Islet precursor cell (in vitro differentiated cells): ENCODE measurements at places on chromosomes 2 and 18.

GRCh38 chr2:239139101-239139500 is 261.7 kb downstream of the HDAC4 start:
- no peak for DNase-seq

DNA sequence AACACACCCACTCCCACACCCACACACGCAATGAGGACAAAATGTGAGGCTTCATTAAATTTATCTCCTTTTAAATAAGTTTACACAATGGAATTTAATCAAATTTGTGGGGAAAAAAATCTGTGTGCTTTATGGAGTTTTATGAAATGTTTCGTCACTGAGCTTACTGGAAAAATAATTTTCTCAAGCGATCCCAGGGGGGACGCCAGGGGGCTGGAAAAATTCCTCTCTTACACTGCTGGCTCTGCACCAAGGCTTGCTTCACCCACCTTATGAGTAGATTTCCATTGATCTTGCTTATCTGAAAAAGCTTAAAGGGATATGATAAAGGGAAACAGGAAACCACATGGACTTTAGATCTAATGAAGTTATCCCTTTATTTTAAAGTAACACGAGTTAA is 95.5 kb downstream of the CABYR start:
- DNase-seq, result no peak

DNA sequence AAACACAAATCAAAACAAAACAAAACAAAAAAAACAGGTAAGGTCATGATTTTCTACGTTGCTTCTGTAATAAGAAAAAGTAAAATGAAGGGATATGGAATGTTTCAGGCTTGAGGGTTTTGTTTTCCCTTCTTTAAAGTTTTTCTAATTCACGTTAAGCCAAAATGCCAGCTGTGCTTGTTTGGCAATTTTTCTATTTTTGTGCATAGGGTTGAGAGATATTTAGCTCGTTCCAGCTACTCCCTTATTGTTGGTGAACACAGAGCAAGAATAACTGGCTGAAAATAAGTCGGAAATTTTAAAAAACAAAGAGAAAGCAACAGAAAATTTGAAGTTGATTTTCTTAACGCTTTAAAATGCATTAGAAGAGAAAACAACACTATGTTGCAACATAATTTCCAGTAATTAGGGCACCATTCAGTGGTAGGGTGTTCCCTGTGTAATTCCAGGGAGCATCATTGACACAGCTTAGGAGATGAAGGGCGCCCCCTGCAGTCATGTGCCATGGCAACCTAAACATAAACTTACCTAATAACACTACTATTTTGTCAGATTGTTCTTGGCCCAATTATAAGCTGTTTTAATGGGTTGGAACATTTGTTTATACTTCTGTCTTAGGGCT is 99.5 kb downstream of the DTNA start:
- DNase-seq, result no peak

- no peak for DNase-seq
These were observed 185.5 kb upstream of the ZSWIM2 start for GRCh38 chr2:187034434-187034833.

GRCh38 chr2:23520256-23520655 is 135.3 kb downstream of the KLHL29 start:
- peak; percentile 90 for DNase-seq

DNA sequence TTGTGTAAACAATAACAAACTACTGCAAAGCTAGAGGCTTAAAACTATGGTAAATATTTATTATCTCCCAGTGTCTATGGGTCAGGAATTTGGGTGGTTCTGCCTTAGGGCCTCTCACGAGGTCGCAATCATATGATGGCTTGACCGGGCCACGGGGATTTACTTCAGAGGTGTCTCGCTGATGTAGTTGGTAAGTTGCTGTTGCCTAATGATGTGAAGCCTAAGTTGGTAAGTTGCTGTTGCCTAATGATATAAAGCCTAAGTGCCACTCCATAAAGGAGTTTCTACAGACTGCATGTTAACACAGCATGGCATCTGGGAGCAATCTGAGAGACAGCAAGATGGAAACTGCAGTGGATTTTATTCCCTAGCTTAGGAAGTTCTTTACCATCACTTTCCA is 35.8 kb downstream of the FMNL2 start:
- DNase-seq, result no peak

- no peak for DNase-seq
These were observed 600.0 kb downstream of the SLC4A3 start for GRCh38 chr2:220227266-220227920.

DNA sequence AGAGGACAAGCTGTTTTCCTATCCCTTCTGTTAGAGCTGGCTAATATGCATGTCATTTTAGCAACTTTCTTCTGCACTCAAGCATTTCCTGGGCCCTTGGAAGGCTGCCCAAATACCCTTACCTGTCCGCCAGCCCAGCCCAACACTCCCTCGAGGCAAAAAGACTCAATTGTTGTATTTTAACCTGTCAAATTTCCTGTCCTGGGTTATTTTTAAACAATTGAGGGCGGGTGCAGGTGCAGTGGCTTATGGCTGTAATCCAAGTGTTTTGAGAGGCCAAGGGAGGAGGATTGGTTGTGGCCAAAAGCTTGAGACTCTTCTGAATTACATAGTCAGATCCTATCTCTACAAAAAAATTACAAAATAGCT is 125.0 kb upstream of the ARHGAP28 start:
- DNase-seq, result no peak

GRCh38 chr18:41655074-41655473 is 300.0 kb upstream of the PIK3C3 start:
- no peak for DNase-seq

- no peak for DNase-seq
These were observed 170.9 kb downstream of the LRP1B start for GRCh38 chr2:141959941-141960340.

DNA sequence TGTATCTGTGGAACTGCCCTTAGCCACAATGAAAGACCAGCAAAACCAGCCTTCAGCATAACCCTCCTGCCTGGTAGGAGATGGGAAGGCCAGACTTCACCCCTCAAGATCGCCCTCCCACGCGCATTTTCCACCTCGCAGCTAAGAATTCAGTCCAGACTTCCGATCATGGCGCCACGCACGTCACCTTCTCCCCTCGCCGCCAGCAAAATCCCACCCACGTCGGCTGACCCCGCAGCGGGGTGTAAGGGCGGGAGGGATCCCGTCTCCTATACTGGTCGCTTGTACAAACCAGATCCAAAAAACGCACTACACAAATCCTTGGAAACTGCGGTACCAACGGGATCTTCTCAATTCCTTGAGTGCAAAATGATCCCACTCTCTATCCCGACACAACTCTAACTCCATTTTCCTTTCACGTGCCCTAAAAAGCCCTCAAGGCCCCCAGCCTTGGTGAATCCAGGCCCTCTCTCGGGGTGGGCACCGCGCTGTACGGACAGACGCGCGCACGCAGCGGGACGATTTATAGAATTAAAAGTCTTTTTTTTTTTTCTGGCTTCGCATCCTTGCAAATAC is 1.0 kb upstream of the BMPR2 start:
- DNase-seq, result peak; percentile 91

DNA sequence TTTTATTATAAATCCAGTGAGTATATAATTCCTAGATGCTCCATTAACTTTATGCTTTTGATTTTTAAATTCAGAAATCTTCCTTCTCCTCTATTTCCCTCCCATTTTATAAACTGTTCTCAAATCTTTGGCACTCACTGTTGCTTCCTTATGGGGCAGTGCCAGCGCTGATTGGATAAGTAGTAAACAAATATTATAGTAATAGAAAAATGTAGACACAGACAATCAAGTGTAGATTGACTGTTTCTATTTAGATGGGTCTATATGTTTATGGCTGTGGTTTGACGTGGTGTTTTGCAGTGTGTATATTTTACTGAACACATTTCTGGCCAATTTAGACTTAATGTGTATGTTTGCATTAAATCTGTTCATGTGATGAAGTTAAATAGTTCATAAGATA is 36.6 kb downstream of the LYPD6B start:
- no peak for DNase-seq

DNA sequence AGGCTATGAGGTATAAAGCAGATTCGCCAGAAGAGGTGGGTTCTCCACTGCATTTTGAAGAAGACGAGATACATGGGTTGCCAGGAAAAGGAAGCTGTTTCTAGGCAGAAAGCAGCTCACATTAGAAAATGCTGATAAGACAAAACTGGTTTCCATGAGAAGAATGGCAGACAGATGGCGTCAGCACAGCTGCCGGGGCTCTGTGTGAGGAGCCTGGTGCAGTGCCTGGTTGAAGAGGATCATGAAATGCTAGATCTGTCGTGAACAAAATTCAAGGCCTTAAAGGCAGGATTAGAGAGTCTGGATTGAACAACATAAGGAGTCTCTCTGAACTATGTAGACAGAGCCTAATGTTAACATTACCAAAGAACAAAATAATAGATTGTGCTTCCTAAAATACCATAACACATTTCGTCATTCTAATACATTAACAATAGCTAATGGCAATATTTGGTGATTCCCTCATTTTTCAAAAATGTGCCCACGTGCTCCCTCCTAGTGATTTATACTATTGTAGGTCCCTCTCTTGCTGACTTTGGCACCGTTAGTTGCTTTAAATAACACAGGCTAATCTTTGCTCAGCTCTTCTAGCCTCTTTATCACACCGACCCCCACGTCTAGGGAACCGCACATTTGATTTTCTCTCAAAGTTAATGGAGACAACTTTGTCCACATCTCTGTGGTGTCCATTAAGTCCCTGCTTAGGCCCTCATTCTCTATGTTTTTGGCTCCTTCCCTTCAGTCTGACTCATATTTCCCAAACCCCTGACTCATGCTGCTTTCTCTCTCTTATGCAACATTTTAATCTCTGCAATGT is 38.2 kb downstream of the EFEMP1 start:
- no peak for DNase-seq

DNA sequence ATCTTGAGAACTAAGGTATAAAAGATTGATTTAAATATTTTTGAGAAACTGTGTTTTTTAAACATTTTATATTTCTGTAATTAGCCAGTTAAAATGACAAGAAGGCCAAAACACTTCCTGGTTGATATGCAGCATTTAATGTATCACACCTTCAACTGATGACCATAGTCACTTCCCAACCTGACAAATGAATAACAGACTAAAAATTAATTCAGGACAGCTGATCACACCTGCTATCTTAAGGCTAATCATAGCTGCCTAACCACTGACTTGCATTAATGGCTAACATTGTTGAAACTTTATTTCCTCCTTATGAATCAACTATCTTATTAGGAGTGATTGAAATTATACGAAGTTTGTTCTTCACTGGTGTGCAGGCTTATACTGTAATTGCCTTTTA is 125.8 kb upstream of the MSTN start:
- DNase-seq, result no peak

- DNase-seq, result no peak
These were observed 78.7 kb downstream of the GLI2 start for GRCh38 chr2:120814352-120814751.

- no peak for DNase-seq
These were observed 1.8 kb downstream of the ENOSF1 start for GRCh38 chr18:710418-711300.

GRCh38 chr2:109345653-109346480 is 216.9 kb downstream of the SH3RF3 start:
- DNase-seq, result no peak

- DNase-seq, result no peak
These were observed 1802.0 kb downstream of the SUCLG1 start for GRCh38 chr2:82657106-82657505.

GRCh38 chr2:236875906-236876505 is 209.7 kb upstream of the COPS8 start:
- DNase-seq, result peak; percentile 92

DNA sequence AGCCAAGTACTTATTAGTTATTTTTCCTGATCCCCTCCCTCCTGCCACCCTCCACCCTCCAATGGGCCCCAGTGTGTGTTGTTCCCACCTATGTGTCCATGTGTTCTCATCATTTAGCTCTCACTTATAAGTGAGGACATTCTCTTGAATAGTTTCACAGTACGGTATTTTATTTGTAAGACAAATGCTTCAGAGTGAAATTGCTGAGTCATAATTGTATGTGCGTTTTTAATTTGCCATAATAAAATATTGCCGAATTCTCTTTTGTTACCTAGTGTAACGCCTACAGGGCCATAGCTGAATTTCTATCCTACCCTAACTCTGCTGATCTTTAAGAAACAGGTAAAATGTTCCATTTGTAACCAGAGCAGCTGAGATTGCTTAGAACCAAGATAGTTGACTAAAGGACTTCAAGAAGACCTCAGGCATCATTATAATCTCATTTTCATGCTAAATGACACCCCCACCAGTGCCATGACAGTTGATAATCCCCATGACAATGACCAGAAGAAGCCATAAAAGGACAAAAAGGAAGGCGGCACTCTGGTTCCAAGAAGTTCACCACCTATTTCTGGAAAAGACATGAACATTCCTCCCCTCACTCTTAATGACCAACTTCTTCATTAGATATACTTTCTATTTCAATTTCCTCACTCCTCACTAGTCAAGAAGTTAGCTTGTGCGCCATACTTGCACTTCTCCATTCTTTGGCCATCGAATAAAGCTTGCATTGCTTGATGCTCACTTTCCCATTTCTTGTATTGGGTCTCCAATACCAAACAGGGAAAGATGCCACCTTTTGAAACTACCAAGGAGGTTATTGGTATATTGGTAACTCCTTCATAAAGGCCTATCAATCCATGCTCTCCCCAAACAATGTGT is 18.4 kb downstream of the SCN9A start:
- no peak for DNase-seq

GRCh38 chr2:188024811-188025210 is 266.9 kb upstream of the GULP1 start:
- DNase-seq, result no peak

GRCh38 chr2:27247893-27248292 is 15.0 kb downstream of the SLC30A3 start:
- no peak for DNase-seq

DNA sequence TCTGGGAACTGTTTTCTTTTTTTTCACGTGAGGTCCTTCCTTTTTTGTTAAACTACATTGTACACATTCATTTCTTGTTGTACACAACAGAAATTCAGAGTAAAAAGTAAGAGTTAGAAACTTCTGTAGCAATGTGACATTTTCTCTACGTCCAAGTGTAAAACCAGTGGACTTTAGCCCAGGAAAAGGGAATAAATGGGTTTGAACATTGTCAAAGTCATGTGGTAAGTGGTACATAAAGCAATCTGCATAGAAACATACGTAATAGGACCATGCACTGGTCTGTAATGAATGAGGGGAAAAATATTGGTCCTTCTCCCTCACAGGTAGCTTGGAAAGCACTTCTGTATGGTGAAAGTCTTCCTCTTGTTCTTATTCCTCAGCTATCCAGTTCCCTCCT is 421.4 kb downstream of the SETBP1 start:
- DNase-seq, result no peak

DNA sequence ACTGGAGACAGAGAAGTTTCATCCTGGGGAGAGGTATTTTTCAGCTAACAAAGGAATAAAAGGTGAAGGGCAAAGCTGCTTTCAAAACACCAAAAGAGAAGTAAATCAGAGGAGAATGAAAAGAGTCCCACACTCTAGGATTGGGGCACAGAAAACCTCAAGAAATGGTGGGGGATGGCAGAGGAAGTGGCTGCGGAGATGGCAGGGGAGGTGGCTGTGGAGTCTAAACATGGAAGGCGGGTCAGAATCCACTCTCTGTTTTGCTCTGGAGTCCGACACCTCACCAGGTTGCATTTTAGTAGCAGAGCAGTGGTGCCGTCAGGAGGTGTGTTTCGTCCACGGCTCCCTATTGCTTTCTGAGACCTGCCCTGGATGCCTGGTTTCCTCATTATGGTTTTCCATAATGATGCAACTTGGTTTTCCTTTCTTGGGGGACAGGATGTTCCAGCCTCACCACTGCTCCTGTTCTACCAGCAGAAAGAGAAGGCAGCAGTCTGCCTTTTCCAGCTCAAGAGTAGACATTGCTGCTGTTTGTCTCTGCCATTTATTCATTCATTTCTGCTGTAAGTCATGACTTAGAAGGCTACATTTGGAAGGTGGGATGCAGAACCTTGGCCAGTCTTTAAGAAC is 188.7 kb downstream of the ANKRD44 start:
- DNase-seq, result no peak

- DNase-seq, result no peak
These were observed 83.5 kb upstream of the SKOR2 start for GRCh38 chr18:47334966-47335365.
